Hypothalamus (tissue), 51 donors: ENCODE measurements at places on chromosomes 6 and 20.

GRCh38 chr6:166331503-166332415 is 10.6 kb downstream of the SFT2D1 start:
- DNase-seq: no peak

DNA sequence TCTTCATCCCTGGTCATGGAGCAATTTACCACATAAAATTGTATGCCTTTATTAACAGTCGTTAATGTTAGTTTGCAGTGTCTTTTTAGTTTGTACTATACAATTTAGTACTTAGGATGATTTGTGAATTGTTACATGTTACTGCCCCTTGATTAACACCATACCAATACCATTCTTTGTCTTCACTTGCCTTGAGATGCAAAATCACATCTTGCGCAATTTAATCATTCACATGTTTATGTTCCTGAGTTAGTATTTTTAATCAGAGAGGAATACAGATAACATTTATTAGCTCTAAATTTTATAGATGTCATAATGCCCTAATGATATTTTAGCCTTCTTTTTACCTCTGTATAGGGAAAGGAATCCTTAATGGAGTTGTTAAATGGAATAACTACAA is 114.1 kb downstream of the SCAF8 start:
- no peak for DNase-seq

GRCh38 chr6:15398633-15399275 is 152.9 kb downstream of the JARID2 start:
- DNase-seq: no peak

- DNase-seq: no peak
Measured at GRCh38 chr6:122130026-122130348, 269.5 kb upstream of the HSF2 start.

- no peak for DNase-seq
Measured at GRCh38 chr20:56414842-56415765, 3.0 kb downstream of the CASS4 start.

GRCh38 chr6:63504777-63505384 is 67.4 kb upstream of the LOC128125822 start:
- no peak for DNase-seq

GRCh38 chr20:53354314-53354713 is 239.3 kb downstream of the ZNF217 start:
- no peak for DNase-seq

DNA sequence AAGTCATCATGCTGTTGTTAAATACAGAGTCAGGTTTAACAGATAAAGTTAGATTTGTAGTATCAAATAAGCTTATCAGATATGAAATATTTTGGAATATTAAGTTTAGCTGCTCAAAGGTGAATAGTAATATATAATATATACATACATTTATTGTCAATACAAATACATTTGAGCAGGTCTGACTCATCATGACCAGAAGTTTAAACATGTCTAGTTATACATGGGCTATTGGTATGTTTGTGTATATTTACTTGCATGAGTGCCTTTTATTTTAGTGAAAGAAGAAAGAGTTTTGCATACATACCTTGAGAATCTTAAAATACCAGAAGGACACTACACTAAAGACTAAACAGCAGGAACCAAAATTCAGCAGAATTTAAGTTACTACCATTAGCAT is 76.8 kb downstream of the BMP5 start:
- no peak for DNase-seq

- no peak for DNase-seq
Measured at GRCh38 chr20:50594591-50595432, 84.6 kb downstream of the PTPN1 start.

DNA sequence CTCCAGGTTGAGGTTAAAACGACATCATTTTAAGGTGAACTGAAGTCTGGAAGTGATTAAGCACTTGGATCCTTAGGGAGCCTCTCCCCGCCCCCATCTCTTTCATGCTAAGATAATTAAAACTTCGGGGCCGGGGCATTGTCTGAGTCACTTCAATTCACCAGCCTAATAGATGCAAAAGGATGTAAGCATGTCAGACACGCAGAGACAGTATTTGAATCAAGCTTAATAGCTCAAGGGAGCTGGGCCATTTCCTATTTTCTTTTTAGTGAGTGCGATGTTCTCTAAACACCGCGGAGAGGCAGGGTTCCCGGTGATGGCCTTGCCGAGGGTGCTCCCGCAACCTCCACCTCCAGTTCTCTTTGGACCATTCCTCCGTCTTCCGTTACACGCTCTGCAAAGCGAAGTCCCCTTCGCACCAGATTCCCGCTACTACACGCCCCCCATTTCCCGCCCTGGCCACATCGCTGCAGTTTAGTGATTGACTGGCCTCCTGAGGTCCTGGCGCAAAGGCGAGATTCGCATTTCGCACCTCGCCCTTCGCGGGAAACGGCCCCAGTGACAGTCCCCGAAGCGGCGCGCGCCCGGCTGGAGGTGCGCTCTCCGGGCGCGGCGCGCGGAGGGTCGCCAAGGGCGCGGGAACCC is 516 bp upstream of the IRF4 start:
- DNase-seq: no peak

- DNase-seq: no peak
Measured at GRCh38 chr20:44409132-44409600, 53.7 kb downstream of the HNF4A start.

DNA sequence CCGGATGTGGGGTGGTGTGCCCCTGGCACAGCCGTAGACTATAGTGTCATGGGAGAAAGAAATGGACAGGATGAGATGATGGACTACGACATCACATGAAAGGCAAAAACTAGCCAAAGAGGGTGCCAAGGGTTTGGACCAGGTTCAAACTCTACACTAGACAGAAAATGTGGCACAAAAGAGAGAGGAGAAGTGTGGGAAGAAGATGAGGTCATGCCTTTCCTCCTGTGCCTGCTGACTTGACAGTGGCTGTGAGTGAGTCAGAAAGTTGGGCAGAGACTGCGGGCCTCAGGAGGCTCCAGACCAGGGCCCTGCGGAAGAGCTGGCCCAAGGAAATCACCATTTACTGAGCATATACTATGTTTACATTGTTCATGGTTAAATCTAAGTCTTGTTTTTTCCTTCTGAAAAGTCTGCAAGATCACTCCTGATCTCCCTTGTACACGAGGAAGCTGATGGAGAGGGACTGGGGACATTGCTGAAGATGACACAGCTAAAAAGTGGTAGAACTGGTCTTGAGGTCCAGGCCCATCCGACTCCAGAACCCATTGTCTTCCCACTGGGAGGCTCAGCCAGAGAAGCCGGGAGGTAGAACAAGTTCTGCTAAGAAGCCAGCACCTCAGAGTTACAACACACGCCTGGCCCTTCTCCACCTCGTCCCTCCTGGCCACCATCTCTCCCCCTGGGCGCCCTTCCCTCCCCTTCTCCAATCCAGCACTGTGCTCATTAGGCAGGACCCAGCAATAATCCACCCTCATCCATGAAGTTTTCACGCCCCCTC is 35.6 kb downstream of the CNKSR3 start:
- peak; percentile 9 for DNase-seq
